ENCODE measurements at places on chromosomes 1 and 21.
A peak's percentile ranks its signal among the peaks of the same experiment; 100 is the strongest.

DNA sequence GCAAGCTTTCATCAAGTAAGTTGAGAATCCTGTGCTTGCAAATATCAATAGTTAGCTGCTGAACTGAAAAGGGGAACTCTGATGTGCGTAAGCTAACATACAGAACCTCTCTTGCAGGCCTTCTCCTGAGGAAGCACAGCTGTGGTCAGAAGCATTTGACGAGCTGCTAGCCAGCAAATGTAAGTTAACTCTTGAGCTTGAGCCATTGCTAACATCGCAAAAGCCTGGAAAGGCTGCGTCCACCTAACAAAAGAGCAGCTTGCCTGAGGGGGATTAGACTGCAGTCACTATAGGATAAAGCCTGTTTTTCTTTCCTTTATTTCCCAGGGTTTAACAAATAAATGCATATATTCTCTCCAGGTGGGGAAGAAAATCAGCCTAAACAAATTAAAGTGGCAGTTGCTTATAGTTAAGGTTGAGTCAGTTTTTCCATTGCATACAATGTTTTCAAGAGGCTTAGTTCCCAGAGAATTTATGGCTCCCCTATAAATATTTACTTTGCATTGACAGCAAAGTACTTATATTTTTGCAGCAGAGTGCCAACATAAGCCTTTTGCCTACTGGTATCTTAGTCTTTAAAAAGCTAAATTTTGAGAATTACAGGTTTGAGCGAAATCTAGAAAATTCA, 1.5 kb downstream of the RGS2 start:
- no peak for DNase-seq

DNA sequence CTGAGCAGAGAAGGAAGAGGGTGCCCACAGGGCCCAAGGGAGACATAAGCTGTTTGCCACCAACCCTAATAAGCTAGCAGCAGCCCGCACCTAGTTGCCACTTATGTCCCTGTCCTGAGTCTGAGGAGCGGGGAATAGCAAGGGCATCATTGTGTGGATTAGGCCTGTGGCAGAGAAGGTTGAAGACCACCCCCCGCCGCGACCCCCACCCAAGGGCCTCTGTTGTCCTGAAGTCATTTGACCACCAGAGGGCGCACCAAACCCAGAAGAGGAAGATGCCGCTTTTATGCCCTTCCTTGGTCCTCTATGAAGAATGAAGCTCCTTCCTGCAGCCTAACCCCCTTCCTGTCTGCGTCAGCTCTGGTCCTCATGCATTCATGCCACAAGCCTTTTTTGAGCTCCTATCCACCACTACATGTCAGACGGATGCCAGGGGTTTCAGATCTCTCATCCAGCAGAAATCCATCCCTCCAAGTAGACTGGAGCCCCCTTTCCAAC, 16.6 kb downstream of the RHBG start:
- DNase-seq, result peak; percentile 77

DNA sequence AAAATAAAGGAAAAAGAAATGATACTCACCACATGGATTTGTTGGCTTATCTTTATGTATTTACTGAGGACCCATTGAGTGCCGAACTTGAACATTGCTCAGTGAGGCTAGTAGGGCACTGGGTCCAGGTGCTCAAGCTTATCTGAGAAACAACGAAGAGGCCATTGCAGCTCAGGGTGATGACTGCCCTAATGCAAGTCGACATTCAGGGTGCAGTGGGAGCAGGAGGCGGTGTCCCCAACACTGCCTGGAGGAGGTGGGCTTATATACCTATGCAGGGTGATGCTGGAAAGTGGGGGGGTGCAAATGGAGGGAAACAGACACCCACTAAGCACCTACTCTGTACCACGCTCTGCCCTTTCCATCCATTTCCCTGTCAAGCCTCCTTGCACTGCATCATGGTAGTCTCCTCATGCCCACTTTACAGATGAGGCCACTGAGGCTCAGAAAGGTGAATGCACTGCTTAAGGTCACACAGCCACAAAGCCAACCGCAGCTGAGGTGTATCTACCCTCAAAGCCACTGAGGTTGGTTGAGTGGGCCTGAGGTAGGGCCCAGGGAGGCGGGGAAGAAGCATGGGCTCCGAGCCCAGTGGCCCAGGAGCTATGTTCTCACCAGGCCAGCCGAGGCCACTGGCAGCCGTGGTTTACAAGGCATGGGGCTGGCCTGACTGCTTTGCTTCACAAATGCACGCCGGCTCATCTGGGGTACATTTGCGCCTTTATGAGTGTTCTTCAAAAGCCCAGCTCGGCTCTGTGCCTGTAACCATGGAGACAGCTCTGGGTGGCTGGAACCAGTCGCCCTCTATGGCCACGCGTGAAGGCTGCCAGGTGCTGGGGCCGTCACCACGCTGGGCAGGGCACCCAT, 103.8 kb downstream of the EPHB2 start:
- no peak for DNase-seq

DNA sequence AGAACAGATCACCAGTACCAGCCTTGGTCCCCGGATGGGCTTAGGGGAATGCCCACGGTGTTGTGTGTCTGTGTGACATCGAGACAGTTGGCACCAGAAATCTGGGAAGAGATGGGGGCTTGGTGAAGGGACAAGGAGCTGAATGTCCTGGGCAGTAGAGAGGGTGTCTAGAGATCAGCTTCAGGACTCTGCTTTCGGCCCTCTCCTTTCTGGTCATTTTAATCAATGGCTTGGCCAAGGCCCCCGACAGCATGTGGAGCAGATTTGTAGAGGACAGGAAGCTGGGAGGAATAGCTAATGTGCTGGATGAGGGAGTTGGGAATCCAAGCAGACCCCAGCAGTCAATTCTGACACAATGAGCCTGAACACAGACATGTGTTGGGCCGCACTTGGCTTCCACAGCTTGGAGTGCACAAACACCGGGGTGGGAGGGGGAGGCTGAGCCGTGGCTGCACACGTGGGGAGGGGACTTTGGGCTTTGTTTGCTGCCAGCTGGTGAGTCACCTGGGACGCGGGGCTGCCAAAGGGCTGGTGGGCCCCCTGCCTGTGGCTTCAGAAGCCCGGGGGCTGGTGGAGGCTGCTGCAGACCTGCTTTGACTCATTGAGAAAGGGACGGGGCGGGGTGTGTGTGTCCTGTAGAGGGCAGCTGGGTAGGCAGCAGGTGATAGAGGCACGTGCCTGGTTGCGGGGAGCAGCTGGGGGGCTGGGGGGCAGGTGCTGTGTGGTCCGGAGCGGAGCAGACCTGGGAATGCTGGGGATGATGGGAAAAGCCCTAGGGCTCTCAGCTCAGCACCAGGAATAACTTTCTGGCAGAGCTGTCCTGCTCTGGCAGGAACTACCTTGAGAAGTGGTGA, 20.9 kb downstream of the SLC1A7 start:
- no peak for DNase-seq

- no peak for DNase-seq
Measured at GRCh38 chr1:208844158-208844557, 600.0 kb upstream of the PLXNA2 start.

Measured in activated CD4-positive, alpha-beta T cell treated with anti-CD3 and anti-CD28 coated beads, Interleukin-2, amount 50 U/mL, for 16 hours (primary cell).